KG1 (cell line): ENCODE measurements at places on chromosomes 2 and 18.

GRCh38 chr2:9547262-9547991, 8.2 kb downstream of the ADAM17 start:
- DNase-seq, result no peak

- no peak for DNase-seq
Measured at GRCh38 chr18:69559604-69560003, 158.9 kb downstream of the DOK6 start.

- DNase-seq, result no peak
Measured at GRCh38 chr2:126222278-126222677, 433.7 kb upstream of the GYPC start.

- no peak for DNase-seq
Measured at GRCh38 chr2:221262651-221263050, 309.5 kb downstream of the EPHA4 start.

- DNase-seq, result no peak
Measured at GRCh38 chr18:58569490-58569911, 59.4 kb downstream of the ALPK2 start.
